Type B pancreatic cell (in vitro differentiated cells): ENCODE measurements at places on chromosomes 5 and 9. TPM values are rescaled to one million over a fixed set of nuclear protein-coding genes. Genes with fewer than 3 reads are reported as not detected.

The DBH gene
- 0.10 and 0.12 TPM in 2 replicates for total RNA-seq

The DMRT3 gene
- 0.74 and 0.80 TPM in 2 replicates for total RNA-seq

The HMCN2 gene
- total RNA-seq = 0.12 and 0.86 TPM in 2 replicates

The LURAP1L gene
- 8.7 and 15.9 TPM in 2 replicates for total RNA-seq

The PCDHB15 gene
- 3.3 and 3.8 TPM in 2 replicates for total RNA-seq

The WNK2 gene
- 47.2 and 75.5 TPM in 2 replicates for total RNA-seq

The SLC36A3 gene
- total RNA-seq = not detected in 2 replicates

The SLF1 gene
- total RNA-seq = 6.5 and 17.5 TPM in 2 replicates

- no peak overlapping the region for H3K4me3 ChIP-seq
- H3K27me3 ChIP-seq = no peaks in the 10 kb centered on the region
- H3K4me1 ChIP-seq = no peaks in the 10 kb centered on the region
- no peaks in the 10 kb centered on the region for H3K36me3 ChIP-seq
- H3K27ac ChIP-seq = peak overlapping the region; percentile 21
Observed at GRCh38 chr9:108182950-108183381, 672.8 kb downstream of the ACTL7B start.

DNA sequence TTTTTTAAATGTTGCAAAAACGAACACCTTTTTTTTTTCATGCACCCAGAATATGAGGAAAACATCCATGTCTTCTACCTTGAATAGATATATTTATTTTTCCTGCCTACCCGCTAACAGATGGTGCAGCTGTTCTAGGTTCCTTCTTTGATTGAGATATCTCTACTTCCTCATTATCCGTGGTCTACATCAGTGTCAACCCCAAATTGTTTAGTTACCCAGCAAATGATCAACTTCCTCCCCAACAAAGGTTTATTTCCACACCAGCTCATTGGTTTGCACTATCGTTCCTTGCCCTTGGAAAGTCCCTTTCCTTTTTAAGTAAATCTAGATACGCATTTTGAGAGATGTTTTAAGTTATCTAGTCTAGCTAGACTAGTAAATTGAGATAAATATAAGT, 166.4 kb downstream of the PRR16 start:
- peaks cover 11% of the 10 kb centered on the region for H3K27me3 ChIP-seq
- no peak overlapping the region for H3K27ac ChIP-seq
- H3K4me1 ChIP-seq = peaks cover 4% of the 10 kb centered on the region
- DNase-seq = no peak
- H3K36me3 ChIP-seq = no peaks in the 10 kb centered on the region
- no peak overlapping the region for H3K4me3 ChIP-seq

DNA sequence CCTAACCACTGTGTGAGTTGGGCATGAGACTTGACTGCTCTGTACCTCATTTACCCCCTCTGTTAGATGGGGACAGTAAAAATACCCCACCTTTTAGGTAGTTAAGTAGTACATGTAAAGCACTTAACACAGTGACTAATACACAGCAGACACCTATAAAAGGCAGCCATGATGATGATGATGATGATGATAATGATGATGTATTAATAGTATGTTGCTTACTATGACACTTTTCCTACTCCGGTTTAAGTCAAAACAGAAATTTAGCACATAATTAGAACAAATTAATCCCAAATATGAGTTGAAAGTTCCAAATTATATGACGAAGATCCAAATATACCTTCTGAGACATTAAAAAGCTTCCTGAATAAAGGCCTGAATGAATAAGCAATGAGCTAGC, 222.1 kb downstream of the GAPVD1 start:
- DNase-seq = no peak
- no peaks in the 10 kb centered on the region for H3K27me3 ChIP-seq
- peaks cover 16% of the 10 kb centered on the region for H3K36me3 ChIP-seq
- peaks cover 14% of the 10 kb centered on the region for H3K4me1 ChIP-seq

- H3K27ac ChIP-seq = no peak overlapping the region
- no peak for DNase-seq
Observed at GRCh38 chr5:175826980-175827379, 44.4 kb upstream of the CPLX2 start.

GRCh38 chr5:135850671-135851070, 16.2 kb downstream of the SLC25A48 start:
- H3K36me3 ChIP-seq = no peaks in the 10 kb centered on the region
- H3K27ac ChIP-seq = no peak overlapping the region
- H3K4me3 ChIP-seq = no peak overlapping the region
- H3K4me1 ChIP-seq = no peaks in the 10 kb centered on the region
- DNase-seq = no peak

DNA sequence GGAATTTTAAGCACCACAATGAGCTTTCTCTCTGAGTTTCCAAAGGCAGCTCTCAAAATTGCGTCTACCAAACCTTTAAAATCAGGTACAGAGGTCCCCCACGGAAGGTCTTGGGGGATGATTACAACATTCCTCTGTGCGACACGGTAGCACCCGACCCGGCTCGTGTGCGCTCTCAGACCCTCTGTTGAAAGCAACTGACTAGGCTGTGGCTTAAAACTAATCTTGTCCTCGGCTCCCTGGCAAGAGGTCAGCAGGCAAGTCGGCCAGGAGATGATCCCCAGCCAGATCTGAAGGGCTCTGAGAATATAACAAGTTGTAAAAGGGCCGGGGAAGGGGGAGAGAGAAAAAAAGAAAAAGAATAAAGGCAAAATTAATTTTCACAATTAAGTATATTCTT, 92.6 kb upstream of the LMX1B start:
- H3K27ac ChIP-seq = no peak overlapping the region
- peaks cover 46% of the 10 kb centered on the region for H3K4me1 ChIP-seq
- H3K27me3 ChIP-seq = peaks cover 86% of the 10 kb centered on the region
- H3K4me3 ChIP-seq = peak overlapping the region; percentile 13
- DNase-seq = no peak

GRCh38 chr9:14238518-14238917, 75.4 kb downstream of the NFIB start:
- peak overlapping the region; percentile 56 for H3K4me3 ChIP-seq
- H3K36me3 ChIP-seq = peaks cover 11% of the 10 kb centered on the region
- no peaks in the 10 kb centered on the region for H3K27me3 ChIP-seq
- no peak for DNase-seq
- H3K4me1 ChIP-seq = peaks cover 66% of the 10 kb centered on the region

DNA sequence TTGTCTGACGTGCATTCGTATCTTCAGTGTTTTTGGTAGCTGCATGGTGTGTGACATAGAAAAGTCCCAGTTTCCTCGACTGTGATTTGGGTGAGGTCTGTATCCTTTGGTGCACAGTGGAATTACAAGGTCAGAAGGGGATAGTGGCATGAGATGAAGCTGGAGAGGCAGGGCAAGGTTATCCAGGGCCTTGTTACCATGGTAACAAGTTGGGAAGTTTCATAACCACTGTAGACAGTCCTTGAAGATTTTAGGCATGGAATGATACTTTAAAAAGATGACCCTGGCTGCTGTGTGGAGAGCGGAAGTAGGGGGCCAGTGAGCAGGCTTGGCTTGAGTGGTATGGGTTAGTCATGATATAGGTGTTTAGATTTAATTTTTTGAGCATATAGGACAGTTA, 11.9 kb downstream of the EHMT1 start:
- H3K36me3 ChIP-seq = peaks cover 16% of the 10 kb centered on the region
- no peak overlapping the region for H3K4me3 ChIP-seq
- no peaks in the 10 kb centered on the region for H3K27me3 ChIP-seq
- DNase-seq = no peak

- no peak overlapping the region for H3K4me3 ChIP-seq
- H3K4me1 ChIP-seq = peaks cover 35% of the 10 kb centered on the region
- no peak overlapping the region for H3K27ac ChIP-seq
- no peaks in the 10 kb centered on the region for H3K27me3 ChIP-seq
- H3K36me3 ChIP-seq = no peaks in the 10 kb centered on the region
Observed at GRCh38 chr9:130781569-130781968, 53.5 kb upstream of the ABL1 start.

- no peaks in the 10 kb centered on the region for H3K27me3 ChIP-seq
- peaks cover 19% of the 10 kb centered on the region for H3K4me1 ChIP-seq
Observed at GRCh38 chr9:131503626-131504465, 1.1 kb downstream of the POMT1 start.

- no peak overlapping the region for H3K4me3 ChIP-seq
- no peak for DNase-seq
- no peaks in the 10 kb centered on the region for H3K27me3 ChIP-seq
Observed at GRCh38 chr9:18014556-18014955, 435.7 kb downstream of the SH3GL2 start.

- no peaks in the 10 kb centered on the region for H3K4me1 ChIP-seq
- H3K4me3 ChIP-seq = no peak overlapping the region
- no peak for DNase-seq
- no peak overlapping the region for H3K27ac ChIP-seq
Observed at GRCh38 chr5:61719124-61719523, 387.1 kb downstream of the ZSWIM6 start.

- H3K27me3 ChIP-seq = no peaks in the 10 kb centered on the region
- peaks cover 27% of the 10 kb centered on the region for H3K36me3 ChIP-seq
- peaks cover 13% of the 10 kb centered on the region for H3K4me1 ChIP-seq
- H3K4me3 ChIP-seq = no peak overlapping the region
- H3K27ac ChIP-seq = no peak overlapping the region
- DNase-seq = no peak
Observed at GRCh38 chr9:122320413-122320881, 50.4 kb upstream of the PTGS1 start.

DNA sequence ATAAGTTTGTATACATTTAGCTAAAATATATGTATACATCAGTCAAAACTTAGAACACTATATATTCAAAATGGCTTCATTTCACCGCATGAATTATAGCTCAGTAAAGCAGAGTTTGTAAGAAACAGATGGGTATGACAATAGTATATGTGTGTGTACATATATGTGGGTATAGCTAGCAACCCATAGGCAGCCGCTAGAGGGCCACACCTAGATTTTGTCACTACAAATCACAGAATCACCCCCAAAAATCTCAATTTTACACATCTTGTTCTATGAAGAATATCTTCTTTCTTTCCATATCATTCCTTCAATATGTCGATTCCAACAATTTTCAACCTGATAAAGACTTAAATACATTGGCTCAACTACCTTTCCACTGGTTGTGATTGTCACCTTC, 357.8 kb upstream of the CCNG1 start:
- no peaks in the 10 kb centered on the region for H3K36me3 ChIP-seq
- no peak overlapping the region for H3K4me3 ChIP-seq
- no peak for DNase-seq
- H3K27me3 ChIP-seq = no peaks in the 10 kb centered on the region

DNA sequence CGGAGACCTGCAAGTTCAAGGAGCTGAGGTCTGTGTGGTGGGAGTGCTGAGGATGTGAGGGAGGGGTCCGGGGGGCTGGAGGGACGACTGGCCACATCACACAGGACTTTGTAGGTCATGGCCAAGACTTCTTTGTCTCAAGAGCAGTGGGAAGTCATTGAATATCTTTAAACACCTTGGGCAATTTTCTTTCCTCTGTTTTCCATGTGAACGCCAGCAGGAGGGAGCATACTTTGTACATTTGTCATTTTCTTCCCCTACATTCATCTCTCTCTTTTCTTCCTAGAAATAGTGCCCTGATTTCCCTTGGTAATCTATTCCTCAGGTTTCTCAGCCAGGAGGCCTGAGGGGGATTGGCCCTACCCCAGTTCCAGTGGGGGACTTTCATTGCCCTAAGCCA, 153.7 kb upstream of the MSX2 start:
- no peaks in the 10 kb centered on the region for H3K36me3 ChIP-seq
- peaks cover 49% of the 10 kb centered on the region for H3K4me1 ChIP-seq
- DNase-seq = no peak
- H3K27ac ChIP-seq = no peak overlapping the region

- H3K4me3 ChIP-seq = no peak overlapping the region
- no peak for DNase-seq
- H3K27me3 ChIP-seq = no peaks in the 10 kb centered on the region
- no peaks in the 10 kb centered on the region for H3K4me1 ChIP-seq
- no peaks in the 10 kb centered on the region for H3K36me3 ChIP-seq
Observed at GRCh38 chr5:74226716-74227485, 413.6 kb downstream of the ENC1 start.

- no peak overlapping the region for H3K27ac ChIP-seq
- H3K36me3 ChIP-seq = no peaks in the 10 kb centered on the region
- no peaks in the 10 kb centered on the region for H3K4me1 ChIP-seq
- H3K27me3 ChIP-seq = peaks cover 2% of the 10 kb centered on the region
Observed at GRCh38 chr9:79877943-79878602, 306.3 kb downstream of the TLE4 start.

- no peak overlapping the region for H3K4me3 ChIP-seq
- H3K27ac ChIP-seq = no peak overlapping the region
- H3K36me3 ChIP-seq = no peaks in the 10 kb centered on the region
Observed at GRCh38 chr5:175573493-175574269, 84.2 kb upstream of the HRH2 start.

- H3K27me3 ChIP-seq = no peaks in the 10 kb centered on the region
- no peak for DNase-seq
- H3K36me3 ChIP-seq = peaks cover 13% of the 10 kb centered on the region
Observed at GRCh38 chr9:17236147-17236546, 101.3 kb downstream of the CNTLN start.

DNA sequence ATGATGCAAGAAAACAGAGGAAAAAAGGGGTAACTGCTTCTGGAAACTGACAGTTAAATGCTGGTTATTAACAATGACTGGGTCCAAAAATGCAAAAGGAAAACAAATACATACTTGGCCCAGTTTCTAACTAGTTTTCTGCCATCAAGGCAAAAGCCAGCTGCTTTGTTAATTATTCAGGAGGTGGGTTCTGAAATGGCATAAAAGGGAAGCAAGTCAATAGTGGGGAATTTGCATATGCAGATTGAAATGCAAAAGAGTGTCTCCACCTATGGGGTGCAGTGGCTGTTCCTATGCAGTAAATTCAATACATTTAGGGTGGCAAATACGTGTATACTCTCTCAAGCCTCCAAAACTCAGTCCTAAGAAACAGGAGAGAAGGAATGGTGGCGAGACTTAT, 33.4 kb downstream of the BARHL1 start:
- H3K27me3 ChIP-seq = no peaks in the 10 kb centered on the region

GRCh38 chr5:133936651-133937015, 31.8 kb downstream of the C5orf15 start:
- H3K27me3 ChIP-seq = peaks cover 11% of the 10 kb centered on the region
- no peak for DNase-seq
- H3K4me3 ChIP-seq = no peak overlapping the region
- H3K27ac ChIP-seq = no peak overlapping the region
- no peaks in the 10 kb centered on the region for H3K36me3 ChIP-seq

DNA sequence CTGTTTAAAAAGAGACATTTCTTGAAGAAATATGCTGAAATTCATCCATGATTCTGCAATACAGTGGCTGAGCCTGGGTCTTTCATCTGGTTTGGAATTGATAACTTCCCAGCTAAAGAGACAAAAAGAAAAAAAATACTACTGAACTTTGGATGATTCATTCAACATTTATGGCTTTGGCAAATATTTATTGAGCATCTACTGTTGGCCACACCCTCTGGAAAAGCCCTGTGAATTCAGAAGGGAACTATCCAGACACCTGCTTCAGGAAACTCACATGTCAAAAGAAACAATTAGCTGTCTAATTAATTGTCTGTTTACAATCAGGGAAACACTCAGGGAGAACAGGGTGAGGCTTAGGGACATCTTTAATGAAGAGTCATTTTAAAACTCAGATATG, 17.8 kb upstream of the ZNF622 start:
- no peaks in the 10 kb centered on the region for H3K4me1 ChIP-seq
- no peak overlapping the region for H3K27ac ChIP-seq
- H3K36me3 ChIP-seq = no peaks in the 10 kb centered on the region
- DNase-seq = no peak
- H3K27me3 ChIP-seq = no peaks in the 10 kb centered on the region

GRCh38 chr5:106860398-106861044, 810.2 kb downstream of the EFNA5 start:
- H3K4me3 ChIP-seq = no peak overlapping the region
- H3K27me3 ChIP-seq = no peaks in the 10 kb centered on the region
- no peaks in the 10 kb centered on the region for H3K36me3 ChIP-seq

GRCh38 chr5:501105-501830, 23.0 kb downstream of the SLC9A3 start:
- no peaks in the 10 kb centered on the region for H3K36me3 ChIP-seq
- H3K27ac ChIP-seq = no peak overlapping the region
- DNase-seq = no peak
- H3K4me3 ChIP-seq = no peak overlapping the region
- peaks cover 34% of the 10 kb centered on the region for H3K27me3 ChIP-seq
